ENCODE measurements at places on chromosomes 7 and 10.

DNA sequence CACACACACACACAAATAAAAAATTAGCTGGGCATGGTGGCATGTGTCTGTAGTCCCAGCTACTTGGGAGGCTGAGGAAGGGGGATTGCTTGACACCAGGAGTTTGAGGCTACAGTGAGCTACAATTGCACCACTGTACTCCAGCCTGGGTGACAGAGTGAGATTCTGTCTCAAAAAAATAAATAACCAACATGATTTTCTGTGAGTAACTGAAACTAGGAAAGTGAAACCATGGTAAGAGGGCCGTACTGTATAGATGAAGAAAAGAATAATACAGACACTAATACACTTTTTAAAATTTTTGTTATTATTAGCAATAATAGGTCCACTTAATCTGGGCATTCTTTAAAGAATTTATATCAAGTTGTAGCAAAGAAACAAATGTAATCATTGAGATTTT is 170.9 kb downstream of the HGF start:
- DNase-seq: no peak

- DNase-seq: peak; percentile 82
These were observed 15.0 kb downstream of the ELN start for GRCh38 chr7:74042746-74043522.

DNA sequence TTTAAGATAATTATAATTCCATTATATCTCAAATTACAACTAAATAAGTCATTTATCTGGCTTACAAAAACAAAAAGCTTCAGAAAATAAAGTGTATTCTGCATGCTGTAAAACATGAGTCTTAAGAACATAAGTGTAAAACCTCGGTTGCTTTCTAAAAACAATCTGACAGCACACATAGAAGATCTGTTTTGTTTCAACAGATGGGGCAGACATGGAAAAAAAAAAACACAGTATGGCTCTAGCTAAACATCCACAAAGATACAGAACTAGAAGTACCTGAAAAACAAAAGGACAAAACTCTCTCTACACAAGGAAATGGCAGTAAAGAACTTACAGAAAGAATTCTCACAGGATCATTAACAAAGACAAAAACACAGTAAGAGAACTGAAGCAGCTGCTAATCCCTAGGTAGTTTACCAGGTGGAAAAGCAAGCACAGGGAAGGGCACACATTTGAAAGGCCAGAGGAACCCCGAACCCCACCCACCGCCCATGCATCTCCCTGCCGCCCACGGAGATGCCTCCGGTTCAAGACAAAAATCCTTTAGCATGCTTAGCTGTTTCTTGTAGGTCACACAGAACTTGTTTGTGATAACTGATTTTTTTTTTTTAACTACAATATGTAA is 42.5 kb downstream of the DLD start:
- DNase-seq: no peak

DNA sequence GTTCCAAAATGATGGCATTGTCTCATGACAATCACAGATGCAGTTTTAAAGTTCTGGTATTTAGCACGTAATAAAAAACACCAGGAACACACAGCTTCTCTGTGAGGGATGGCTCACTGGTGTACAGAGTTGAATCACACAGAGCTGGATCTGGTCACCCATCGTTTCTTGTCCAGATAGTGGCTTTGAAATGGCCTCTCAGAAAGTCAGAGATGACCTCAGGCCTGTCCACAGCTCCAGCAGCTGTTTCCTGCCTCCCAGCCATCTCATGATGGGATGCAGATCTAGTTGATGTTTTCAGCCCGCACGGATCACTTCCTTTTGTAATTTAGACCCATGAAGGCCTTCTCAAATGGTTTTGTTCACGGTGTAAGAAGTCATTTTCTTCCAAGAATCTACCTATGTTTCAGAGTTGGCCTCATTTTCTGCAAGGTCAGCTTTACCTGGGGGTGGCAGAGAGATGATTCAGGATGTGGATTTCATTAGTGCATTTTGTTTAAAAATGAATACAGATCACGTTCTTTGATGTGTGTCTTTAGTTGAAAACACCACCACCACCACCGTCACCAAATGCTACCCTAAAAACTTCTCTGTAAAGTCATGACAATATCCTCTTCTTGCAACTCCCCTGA is 166.2 kb downstream of the SNX10 start:
- no peak for DNase-seq

- DNase-seq: no peak
These were observed 103.0 kb downstream of the RNF133 start for GRCh38 chr7:122595885-122596284.

GRCh38 chr10:66786709-66787108 is 139.1 kb upstream of the LRRTM3 start:
- DNase-seq: no peak

DNA sequence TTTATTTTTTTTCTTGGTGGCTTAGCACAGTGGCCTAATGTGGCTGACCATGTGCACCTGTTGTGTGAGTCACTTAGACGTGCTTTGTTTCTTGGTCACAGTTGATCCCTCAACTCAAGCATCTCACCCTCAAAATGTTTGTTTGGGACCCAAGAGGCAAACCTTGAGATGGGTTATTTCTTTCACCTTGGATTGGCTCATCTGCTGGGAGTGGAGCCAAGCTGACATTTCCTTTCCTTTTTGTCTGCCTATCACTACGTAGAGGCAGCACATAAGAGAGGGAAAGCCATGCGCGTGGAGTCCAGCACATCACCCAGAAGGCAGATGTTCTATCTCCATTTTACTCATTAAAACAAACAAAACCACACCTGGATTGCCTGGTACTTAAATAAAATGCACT is 6.4 kb upstream of the PRKCQ start:
- DNase-seq: no peak

- no peak for DNase-seq
These were observed 235.9 kb downstream of the SLC25A13 start for GRCh38 chr7:96085953-96086352.

- DNase-seq: no peak
These were observed 319.0 kb downstream of the HPSE2 start for GRCh38 chr10:98916526-98917125.

DNA sequence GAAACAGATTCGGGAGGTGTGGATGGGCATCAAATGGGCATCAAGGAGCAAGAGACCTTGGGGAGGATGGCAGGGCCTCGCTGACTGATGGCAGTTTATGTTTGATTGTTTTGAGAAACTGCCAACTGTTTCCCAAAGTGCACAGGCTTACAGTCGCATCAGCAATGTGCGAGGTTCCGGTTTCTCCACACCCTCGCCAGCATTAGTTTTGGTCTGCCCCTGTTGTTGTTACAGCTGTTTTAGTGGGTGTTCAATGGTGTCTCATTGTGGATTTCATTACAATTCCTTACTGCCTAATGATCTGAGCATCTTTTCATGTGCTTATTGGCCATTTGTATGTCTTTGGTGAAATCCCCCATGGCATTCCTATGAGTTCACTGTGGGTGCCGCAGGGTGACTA is 24.4 kb downstream of the AKR1E2 start:
- DNase-seq: no peak

GRCh38 chr7:106542550-106543220 is 118.3 kb downstream of the CCDC71L start:
- DNase-seq: peak; percentile 14

DNA sequence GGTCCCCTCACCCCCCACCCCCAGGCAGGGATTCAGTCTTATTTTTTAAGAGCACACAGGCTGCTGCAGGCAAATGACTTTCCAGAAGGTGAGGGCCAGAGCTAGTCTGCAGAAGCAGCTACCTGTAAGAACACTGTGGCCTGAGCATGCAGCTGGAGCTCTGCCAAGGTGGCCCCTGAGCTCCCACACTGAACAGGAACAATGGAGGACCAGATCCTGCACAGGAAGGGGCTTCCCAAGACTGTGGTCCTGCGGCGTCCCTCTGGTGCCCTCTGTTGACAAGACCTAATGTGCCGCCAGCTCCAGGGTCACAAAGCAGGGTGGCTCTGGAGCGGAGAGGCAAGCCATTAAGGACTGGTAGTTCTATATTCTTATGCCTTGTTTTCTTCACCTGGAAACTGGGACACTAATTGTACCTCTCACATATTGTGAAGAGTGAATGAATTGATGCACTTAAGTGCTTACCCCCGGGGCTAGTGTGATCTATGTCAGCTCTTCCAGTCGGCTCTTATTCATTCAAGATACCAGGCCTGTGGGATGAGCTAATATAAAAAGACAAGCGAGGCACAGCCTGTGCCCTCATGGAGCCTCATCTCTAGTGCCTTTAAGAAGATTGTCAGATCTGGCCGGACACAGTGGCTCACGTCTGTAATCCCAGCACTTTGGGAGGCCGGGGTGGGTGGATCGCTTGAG is 8.0 kb upstream of the BEND7 start:
- DNase-seq: no peak

DNA sequence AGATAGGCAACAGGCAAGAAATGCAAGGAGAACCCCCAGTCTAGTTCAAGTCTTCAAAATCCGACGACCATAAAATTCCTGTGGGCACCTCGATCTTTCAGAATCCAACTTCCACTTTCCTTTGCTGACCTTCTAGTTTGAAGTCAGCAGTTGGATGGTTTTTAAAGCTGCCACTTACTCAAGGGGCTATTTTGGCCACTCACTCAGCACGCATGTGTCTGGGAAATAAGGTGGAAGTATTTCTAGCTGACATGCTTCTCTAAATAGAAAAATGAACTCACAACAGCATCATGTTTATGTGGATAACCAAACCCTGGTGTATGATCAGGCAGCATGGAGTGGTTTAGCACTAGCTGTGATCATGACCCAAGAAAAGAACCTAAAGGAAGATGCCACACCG is at the start of gene NRAP:
Gene NRAP, minus strand, starts transcription at position 134 of the 400 bp plus-strand sequence. CDS start 159 bp downstream, outside the sequence.
- no peak for DNase-seq

DNA sequence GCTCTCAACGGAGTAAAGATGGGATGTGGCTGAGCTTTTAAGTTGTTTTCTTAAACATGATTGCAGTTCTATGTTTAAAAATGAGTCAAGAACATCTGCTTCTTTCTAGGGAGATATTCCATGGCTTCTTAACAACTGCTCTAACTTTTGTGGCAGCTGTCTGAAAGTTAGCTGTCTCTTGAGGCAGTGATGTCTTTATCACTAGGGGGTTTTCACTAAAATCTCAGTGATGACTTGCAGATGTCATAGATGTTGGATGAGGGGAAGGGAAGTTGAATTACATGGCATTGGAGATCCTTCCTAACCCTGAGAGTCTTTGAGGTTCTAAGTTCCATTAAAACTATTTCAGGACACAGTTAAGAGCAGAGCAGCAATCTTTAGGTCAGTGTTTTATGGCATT is 43.5 kb downstream of the PRKG1 start:
- no peak for DNase-seq

DNA sequence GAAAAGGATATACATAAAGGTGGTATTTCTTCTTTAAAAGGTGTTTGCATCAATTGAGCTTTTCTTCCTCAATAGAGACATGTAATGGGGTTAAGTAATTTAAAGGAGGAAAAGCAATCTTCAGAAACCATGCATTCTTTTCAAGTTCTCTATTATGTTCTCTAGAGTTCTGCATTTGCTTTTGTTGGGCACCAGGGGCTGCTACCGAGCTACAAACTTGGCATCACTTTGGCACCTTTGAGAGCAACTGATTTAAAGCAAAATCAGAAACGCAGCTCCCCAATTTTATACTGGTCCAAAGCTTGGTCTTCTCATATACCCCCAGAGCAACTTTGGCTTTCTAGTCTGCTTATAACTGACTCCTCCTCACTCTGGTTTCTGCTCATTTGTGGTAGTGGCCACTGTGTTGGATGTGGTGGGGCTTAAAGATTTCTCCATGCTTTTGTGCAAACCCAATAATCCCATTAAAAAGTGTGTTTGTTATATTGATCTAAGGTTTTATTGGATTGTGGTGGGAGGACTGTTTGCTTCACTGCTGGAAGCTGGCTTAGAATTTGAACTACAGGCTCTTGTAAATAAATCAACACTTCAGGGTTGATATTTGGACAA is 712.1 kb downstream of the PHTF2 start:
- DNase-seq: peak; percentile 82

GRCh38 chr10:132961787-132962622 is 19.6 kb upstream of the CFAP46 start:
- no peak for DNase-seq

DNA sequence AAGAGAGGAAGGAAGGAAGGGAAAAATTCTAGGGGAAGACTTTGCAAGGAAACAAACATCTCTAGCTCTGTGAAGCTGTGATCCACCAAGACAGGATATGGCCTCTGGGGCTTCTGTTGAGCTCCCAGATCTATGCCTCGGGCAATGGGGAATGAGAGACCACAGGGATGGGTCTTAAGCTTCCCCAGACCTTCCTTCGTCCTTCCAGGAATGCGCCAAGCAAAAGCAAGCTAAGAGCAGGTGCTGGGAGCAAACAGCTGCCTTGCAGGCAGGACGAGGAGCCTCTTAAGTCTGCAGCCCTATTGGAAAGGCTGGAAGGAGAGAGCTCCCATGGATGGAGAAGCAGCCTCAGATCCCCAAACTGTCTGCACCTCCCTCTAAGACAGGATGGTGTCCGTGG is 21.9 kb upstream of the ELN start:
- no peak for DNase-seq

- no peak for DNase-seq
These were observed 3.1 kb downstream of the PARD3 start for GRCh38 chr10:34811968-34812514.

DNA sequence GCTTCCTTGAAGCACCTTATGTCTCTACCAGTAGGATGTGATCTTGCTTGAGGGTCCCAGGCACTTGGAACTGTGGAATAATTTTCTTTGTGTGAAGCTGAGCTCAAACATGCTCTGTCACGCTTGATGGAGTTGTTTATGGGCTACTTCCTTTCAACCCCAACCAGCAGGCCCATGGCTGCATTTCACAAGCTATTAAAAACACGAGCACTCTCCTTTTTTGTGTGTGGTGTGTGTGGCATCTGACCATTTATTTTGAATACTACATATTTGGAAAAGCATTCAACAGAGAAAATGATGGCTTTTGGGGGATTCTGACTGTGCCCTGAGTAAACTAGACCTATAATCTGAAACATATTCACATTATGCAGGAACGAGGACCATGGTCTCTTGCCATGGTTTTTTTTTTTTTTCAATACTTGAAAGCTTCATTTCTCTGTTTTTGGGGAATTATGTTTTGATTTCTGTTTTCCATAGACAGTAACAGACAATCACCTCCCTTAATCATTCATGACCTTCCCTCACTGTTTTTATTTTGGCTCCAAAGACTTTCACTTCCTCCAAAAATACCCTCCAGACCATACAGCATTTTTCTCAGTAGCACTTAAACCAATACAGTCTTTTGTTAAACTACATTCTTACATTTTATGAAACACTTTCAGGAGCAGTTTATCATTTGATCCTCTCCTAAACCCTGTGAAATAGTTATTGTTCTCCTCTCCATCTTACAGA is 233.6 kb upstream of the BMPER start:
- no peak for DNase-seq

- no peak for DNase-seq
These were observed 140.5 kb downstream of the BICC1 start for GRCh38 chr10:58653139-58653538.

DNA sequence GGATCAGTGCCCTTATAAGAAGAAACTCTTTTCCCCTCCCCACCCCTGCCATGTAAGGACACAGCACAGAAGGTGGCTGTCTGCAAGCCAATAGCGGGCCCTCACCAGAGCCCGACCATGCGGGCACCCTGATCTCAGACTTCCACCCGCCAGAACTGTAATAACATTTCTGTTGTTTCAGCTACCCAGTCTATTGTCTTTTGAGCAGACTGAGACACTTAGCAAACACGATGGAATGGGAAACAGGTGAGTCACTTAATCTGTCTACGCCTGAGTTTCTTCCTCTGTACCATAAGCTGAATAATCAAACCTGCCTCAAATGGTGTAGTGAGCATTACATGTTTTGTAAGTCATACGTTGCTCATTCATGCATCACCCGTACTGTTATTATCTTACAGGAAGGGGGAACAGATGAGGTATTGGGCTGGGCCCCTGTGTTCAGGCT is 58.2 kb downstream of the STRA8 start:
- no peak for DNase-seq

All from globus pallidus (tissue), 1 donor.